ENCODE measurements at places on chromosomes 3 and 15.
A peak's percentile ranks its signal among the peaks of the same experiment; 100 is the strongest.

- peak; percentile 50 for DNase-seq
These were observed 5.8 kb upstream of the GLCE start for GRCh38 chr15:69154684-69155083.

GRCh38 chr3:56896357-56896756 lies 94.6 kb upstream of the ARHGEF3 start:
- DNase-seq: no peak

DNA sequence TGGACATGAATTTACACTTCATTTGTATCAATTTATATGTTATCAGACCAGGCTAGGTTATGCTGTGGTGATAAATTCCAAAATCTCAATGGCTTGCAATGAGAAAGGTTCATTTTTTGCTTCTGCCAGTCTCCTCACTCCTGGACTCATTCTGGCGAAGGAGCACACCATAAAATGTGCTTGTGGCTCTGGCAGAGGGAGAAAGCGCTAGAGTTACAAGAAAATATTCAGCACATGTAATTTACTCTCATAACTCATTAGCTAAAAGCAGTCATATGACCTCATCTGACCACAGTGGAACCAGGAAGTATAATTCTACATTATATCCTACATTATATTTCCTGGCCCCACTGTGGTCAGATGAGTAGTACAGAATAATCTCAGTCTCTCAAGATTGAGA lies 193.8 kb downstream of the BCHE start:
- DNase-seq: peak; percentile 56

DNA sequence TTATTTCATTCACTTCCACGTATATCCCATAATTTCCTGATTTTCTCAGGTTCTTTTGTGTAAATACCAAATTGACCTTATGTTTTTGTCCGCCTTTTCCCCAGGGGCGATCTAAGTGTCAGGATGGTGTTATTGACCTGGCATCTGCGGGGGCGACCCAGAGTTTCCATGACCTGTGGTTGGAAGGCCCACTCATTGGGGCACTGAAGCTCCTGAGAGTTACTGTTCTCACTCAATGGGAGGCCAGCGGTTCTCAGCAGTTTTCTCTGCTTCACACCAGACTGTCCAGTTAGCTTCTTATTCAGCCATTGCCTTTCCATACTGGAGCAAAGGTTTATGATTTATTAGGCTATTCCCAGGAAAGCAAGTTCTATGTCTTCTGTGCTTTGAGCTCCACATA lies 53.3 kb downstream of the B3GALNT1 start:
- DNase-seq: no peak

DNA sequence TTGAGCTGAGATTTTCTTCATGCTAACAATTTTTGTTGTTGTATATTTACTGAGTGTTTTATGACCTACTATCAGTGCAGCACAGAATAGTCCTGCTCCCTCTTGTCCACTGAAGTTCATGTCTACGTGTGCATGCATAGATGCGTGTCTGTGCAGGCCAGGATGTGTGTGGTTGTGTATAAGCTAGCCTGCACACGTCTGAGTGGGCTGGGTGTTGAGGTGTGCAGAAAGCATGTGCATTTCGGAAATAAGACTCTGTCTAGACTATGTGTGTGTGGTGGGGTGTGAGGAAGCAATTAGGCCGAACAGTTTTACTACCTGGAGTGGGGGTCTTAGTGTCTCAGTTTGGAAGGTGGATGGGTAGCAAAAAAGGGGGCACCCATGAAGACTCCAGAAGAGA lies 39.2 kb downstream of the ATP2B2 start:
- DNase-seq: no peak

Data from astrocyte of the hippocampus (primary cell).